Left cardiac atrium (tissue), 4 donors: ENCODE measurements at places on chromosomes 11 and 22. TPM values are rescaled to one million over a fixed set of nuclear protein-coding genes. Genes with fewer than 3 reads are reported as not detected.

The VPREB1 gene
- not detected for total RNA-seq

The RBMXL2 gene
- not detected for total RNA-seq

The TMEM225 gene
- not detected for total RNA-seq

The PVALB gene
- not detected for total RNA-seq

The SEPTIN3 gene
- 0.24 TPM for total RNA-seq

The MPZL2 gene
- 11.6 TPM for total RNA-seq

The OR4A16 gene
- not detected for total RNA-seq

The TPBGL gene
- total RNA-seq = 0.42 TPM

The TMEM151A gene
- 0.86 TPM for total RNA-seq

The DBX1 gene
- total RNA-seq = not detected

The FJX1 gene
- total RNA-seq = 9.4 TPM
